ENCODE measurements at places on chromosomes 12 and 14.

DNA sequence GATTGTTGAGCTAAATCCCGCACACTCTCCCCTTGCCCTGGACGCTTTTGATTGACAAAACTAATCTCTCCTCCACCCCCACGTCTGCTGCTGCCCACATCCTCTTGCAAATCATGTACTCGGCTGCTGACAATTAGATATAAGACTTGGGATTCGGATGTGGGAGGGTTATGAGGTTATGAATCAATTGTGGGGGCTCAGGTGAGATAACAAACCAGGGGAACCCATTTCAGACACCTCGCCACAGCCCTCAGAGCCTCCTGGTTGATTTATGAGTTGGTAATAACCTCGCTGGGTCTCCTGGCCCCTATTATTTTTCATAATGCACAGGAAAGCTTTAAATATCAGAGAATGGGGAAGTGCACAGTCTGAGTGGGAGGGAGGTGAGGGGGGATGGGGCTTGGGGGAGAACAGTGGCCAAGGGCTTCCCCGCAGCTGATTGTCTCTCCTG lies 449.9 kb downstream of the DPF3 start:
- no peak for DNase-seq

DNA sequence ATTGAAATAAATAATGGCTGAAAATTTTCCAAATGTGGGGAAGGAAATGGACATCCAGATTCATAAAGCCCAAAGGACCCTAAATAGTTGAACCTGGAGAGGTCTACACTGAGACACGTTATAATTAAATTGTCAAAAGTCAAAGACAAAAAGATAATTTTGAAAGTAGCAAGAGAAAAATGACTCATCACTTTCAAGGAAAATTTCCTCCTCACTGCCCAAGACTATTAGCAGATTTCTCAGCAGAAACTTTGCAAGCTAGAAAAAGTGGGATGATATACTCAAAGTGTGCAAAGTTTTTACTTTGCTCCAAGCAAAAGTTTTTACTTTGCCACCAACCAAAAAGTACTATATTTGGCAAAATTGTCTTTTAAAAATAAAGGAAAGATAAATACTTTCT lies 15.9 kb upstream of the KRT83 start:
- DNase-seq: no peak

- no peak for DNase-seq
These were observed 69.0 kb upstream of the WSCD2 start for GRCh38 chr12:108060067-108060466.

GRCh38 chr14:86683561-86683960 lies 1153.6 kb downstream of the FLRT2 start:
- DNase-seq: no peak

DNA sequence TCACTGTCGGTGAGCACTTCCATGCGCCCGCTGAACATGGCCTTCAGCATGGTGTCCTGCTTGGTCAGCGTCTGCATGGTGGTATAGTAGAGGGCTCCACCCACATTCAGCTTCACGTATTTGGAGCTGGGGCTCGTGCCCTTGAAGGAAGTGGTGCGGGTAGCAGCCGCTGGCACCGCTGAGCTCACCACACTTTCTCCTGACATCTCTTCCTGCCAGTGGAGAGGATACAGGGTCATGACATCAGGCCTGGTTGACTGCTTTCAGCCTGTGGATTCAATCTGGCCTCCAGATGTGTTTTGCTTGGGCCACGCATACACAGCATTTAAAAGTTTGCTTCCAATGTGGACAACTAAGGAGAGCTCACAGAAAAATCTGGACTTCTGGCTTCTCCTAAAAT lies 7.6 kb downstream of the KCTD10 start:
- DNase-seq: no peak

GRCh38 chr14:35573911-35574310 lies 39.9 kb downstream of the INSM2 start:
- DNase-seq: no peak
